Left lobe of liver (tissue), 2 donors: ENCODE measurements at places on chromosomes 16 and 17. TPM values are rescaled to one million over a fixed set of nuclear protein-coding genes. Genes with fewer than 3 reads are reported as not detected.

DNA sequence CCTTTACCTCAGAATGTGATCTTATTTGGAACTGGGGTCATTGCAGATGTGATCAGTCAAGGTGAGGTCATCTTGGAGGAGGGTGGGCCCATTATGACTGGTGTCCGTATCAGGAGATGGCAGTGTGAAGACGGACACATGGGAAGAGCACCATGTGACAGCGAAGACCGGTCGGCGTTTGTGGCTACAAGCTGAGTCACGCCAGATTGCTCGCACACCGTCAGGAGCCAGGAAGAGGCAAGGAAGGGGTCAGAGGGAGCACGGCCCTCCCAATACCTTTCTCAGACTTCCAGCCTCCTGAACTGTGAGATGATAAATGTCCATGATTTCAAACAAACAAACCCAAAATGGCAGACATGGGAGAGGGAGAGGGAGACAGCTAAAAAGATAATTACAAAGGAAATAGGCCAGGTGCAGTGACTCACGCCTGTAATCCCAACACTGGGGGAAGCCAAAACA lies 13.2 kb downstream of the STARD3 start:
- DNase-seq = no peak

- no peak for DNase-seq
These were observed 84.8 kb downstream of the MAP2K6 start for GRCh38 chr17:69499318-69499717.

DNA sequence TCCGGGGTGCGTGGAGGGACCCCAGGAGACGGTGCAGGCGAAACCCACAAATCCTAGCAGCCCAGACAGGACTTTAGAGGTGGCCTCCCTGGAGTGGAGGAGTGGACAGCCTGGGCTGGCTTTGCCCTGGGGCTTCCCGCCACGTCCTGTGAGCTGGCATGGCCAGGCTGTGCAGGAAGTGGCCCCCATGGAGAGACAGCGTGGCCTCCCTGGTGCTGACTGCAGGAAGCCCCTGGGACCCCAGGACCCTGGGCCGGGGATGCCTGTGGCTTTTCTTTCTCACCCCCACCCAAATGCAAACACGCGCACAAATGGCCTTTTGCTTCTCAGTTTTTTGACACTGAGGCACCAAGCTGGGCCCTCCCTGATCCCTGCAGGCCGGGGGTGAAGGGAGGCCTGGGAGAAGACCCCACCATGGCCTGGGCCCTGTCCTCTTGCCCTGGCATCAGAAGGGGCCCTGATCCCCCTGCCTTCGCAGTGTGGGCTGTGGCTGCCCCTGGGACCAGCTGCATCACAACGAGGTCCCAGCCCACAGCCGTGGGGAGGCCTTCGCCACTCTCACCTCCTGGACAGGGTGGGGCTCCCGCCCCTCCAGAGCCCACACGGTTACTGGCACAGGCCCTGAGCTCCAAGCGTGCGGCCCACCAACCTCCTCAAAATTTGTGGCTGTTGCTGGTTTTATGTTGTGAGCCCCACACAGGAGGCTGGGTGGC lies 51.6 kb upstream of the PABPN1L start:
- no peak for DNase-seq

- DNase-seq = no peak
These were observed 1.3 kb downstream of the RBBP6 start for GRCh38 chr16:24540602-24541210.

GRCh38 chr16:78516006-78516736 lies 416.7 kb downstream of the WWOX start:
- DNase-seq = no peak

DNA sequence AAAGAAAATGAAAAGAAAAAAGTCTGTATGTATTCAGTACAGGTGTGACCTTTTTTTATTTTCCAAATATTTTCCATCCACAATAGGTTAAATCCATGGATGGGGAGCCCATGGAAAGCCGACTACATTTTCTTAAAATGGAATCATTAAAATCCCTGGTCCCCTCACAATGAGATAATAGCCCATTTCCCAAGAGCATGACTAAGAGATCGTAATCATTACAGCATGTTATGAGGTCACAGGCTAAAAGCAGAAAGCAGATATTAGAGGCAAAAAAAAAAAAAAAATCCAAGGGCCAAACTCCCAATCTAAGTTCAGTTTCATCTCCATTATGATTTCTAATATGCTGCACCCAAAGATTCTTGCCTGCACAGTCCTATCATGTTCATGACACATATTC lies 44.7 kb downstream of the CYTH1 start:
- DNase-seq = no peak

Gene GLOD4
- 35.4 TPM for total RNA-seq

Gene CBFA2T3
- 11.0 TPM for total RNA-seq
